Stimulated activated CD4-positive, alpha-beta T cell treated with anti-CD3 and anti-CD28 coated beads, Interleukin-4, amount 100 ng/mL, for 1 hour (primary cell): ENCODE measurements at places on chromosomes 4 and X.

DNA sequence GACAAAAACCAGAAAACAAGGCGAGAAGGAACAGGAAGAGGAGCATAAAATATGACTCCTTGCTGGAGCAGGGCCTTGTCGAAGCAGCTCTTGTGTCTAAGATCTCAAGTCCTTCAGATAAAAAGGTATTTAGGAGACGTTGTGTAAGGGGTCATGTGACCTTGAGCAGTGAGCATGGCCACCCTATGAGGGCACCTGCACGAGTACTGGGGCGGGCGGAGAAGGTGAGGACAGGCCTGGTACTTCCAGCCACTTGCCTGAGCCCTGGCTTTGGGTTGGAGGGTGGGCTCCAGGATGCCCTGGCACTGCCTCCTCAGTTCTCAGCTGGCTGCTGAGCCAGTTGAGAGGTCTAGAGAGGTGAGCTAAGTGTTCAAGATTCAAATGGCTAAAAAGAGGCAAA, 29.9 kb downstream of the NSD2 start:
- DNase-seq, result no peak

DNA sequence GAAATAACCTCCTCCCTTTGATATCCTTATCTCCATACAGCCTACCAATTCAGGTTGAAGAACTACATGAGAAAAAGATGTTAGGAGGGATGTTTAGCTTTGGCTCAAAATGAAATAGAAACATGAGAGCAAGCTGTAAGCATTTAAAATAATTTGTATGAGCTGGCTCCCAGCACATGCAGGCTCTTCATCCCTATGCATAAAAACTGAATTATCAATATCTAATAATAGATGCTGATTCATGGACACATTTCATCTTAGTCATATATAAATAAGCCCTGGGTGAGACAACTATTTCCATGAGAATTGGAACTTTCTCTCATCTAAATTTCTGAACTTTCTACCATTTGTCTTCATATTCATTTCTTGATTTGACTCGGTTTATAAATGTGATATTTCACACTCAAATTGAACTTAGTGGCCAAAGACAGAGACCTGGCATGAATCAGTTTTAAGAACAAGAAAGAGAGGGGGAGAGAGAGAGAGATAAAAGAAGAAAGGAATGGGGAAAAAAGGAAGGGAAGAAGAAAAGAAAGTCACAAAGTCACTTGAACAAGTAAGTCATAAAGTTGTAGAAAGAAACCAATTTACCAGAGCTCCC, 48.9 kb upstream of the GPR174 start:
- DNase-seq, result no peak

GRCh38 chr4:85901500-85901899, 426.6 kb downstream of the ARHGAP24 start:
- no peak for DNase-seq

DNA sequence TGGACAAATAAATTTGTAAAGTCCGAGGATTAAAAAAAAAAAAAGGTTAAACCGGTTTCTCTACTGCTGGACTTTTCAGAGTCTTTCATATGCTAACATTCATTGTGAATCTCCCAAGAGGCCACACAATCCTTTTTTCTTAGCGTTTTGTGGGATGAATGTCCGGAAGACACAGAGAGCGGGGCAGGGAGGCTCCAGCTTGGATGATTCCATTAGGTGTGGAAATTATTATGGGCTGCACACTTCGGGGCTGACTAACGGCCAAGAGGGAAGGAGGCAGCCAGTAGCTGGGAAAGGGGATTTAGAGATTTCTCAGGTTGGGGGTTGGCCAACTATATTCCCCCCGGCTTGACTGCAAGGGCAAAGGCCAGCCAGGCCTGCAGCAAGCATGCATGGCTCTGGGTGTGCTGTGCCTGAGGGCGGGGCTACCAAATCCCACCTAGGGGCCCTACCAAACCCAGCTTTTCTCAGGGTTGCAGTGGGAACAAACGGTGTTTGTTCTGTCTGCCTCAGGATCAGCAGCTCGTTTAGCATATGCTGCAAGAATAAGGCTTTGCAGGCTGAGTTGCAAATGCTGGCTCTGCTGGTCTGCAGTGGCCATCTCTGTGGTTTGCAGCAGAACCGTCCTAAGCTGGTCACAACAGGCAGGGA, 28.6 kb downstream of the NYX start:
- no peak for DNase-seq

DNA sequence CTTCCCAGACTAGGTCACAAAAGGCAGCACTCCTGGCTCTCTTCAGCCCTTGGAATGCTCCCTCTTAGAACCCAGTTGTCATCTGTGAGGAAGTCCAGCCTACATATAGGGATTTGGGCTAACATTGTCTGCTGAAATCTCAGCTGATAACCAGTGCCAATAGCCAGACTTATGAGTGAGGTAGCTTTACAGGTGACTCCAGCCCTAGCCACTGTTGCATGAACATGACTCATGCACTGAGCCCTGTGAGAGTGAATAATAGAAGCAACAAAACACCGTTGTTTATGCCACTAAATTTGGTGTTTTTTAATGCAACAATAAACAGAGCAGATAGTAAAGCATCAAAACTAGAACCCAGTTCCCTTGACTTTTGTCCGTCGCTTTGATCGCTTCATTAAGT, 433.2 kb downstream of the STIM2 start:
- DNase-seq, result no peak

DNA sequence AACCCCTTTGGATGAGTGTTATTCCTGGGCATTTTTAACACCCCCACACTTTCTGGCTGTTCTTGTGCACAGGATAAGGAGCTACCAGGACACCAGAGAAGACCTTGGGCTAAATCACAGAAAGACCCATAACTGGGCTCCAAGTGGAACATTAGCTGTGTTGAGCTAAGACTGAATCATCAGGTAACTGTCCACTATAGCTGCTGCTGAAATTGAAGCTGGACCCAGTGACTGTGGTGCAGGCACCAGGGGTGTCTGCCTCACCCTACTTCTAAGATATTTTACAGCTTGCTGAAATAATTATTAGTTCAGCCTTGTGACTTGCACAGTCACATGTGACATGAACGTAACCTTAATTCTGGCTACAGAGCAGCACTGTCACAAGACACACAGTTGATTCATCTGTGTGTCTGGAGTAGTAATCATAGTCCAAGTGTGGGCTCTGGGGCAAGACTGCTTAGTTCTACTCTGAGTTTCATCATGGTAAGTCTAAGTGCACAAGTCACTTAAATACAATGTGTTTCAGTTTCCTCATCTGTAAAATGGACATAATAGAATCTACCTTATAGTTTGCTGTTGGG, 127.4 kb downstream of the SLC39A8 start:
- DNase-seq, result no peak

- no peak for DNase-seq
Observed at GRCh38 chr4:105184316-105184980, 37.8 kb downstream of the TET2 start.

DNA sequence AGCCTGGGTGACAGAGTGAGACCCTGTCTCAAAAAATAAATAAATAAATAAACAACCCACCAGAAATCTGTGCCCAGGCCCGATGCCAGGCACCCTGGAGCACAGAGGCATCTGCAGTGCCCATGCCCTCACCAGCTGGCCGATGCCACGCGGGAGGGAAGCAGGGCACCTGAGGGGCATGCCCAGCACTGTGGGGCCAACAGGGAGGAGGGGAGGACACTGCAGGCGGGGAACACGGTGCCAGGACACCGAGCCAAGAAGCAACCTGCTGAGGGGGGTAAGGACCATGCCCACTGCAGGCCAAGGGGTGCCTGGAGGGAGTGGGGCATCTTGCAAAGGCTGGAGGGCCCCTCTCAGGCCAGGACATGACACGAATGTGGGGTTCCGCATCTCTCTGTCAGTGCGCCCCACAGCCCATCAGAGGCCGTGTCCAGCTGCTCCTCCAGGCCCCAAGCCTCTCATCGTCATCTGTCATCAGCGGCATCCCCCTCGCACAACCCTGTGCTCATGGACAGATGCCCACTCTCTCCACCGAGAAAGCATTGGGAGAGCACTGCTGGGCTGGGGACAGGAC, 13.3 kb upstream of the DUSP9 start:
- no peak for DNase-seq

GRCh38 chr4:3401436-3402171, 40.2 kb upstream of the HGFAC start:
- no peak for DNase-seq

- DNase-seq, result no peak
Observed at GRCh38 chr4:137774501-137774900, 242.2 kb upstream of the PCDH18 start.
